ENCODE measurements at places on chromosomes 11 and 22.
A peak's percentile ranks its signal among the peaks of the same experiment; 100 is the strongest.

- no peak for DNase-seq
These were observed 2.4 kb downstream of the FADS1 start for GRCh38 chr11:61814247-61814957.

DNA sequence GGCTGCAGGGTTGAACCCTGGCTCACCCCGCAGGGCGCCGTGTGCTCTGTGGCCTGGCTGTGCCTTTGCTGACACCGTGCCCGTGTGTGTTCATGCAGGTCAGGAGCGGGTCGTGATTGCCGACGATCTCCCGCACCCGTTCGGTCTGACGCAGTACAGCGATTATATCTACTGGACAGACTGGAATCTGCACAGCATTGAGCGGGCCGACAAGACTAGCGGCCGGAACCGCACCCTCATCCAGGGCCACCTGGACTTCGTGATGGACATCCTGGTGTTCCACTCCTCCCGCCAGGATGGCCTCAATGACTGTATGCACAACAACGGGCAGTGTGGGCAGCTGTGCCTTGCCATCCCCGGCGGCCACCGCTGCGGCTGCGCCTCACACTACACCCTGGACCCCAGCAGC is 47.0 kb upstream of the PPP6R3 start:
- DNase-seq: no peak

DNA sequence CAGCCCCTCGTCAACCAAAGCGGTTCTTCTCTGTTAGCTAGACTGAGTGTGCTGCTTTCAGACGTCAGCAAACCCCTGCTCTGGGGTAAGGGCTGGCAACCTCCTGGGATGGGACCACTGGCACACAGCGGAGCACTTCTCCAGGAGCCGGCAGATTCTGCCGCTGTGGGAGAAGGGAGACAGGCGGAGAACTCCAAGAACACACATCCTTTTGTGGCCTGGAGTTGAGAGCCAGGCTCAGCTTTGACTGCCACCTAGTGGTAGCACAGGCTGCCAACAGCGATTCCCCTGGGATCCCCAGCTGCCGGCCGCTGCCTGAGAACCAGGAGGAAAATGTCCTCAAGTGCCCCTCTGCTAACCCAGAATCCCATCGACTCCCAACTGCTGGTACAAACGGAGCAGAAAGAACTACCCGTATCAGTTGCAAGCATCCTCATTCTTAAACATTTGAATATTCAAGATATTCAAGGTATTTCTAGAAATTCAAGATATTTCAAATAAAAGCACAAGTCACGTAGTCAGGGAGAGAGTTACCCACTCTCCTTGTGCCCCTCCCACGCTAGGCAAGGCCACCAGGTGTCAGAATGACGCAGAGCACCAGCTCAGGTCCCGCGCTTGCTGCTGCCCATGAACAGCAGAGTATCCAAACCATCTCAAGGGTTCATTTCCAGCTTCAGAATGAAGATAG is 4.9 kb downstream of the LTO1 start:
- DNase-seq: peak; percentile 33

DNA sequence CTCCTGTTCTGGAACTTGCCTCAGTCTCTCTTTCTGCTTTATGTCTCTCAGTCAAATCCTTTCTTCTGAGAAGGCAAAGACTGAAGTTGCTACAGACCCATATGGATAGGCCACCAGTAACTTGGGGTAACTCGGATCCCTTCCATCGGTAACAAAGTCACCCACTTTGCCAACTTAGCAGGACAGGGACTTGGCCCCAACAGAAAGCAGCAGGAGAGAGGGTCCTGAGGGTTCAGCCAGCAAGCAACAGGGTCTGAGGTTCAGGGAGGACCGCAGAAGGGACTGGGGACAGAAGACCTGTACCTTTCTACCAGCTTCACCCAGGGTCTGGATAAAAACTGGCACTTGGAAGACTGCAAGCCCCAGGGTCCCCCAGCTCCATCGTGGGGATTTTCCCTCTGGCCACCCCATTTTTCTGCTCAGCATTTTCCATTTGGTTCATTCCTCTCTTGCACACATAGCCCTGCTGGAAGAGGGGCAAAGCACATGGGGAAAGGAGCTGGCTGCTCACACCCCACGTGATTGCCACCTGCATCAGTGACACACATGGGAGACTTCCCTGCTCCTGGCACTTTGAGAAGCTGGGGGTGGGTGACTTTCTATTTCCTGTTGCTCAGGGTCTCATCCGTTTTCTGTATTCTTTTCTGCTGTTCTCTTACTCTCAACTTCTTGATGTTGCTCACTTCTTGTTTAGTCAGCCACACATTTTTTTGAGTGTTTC is 34.6 kb upstream of the GNAZ start:
- DNase-seq: no peak

DNA sequence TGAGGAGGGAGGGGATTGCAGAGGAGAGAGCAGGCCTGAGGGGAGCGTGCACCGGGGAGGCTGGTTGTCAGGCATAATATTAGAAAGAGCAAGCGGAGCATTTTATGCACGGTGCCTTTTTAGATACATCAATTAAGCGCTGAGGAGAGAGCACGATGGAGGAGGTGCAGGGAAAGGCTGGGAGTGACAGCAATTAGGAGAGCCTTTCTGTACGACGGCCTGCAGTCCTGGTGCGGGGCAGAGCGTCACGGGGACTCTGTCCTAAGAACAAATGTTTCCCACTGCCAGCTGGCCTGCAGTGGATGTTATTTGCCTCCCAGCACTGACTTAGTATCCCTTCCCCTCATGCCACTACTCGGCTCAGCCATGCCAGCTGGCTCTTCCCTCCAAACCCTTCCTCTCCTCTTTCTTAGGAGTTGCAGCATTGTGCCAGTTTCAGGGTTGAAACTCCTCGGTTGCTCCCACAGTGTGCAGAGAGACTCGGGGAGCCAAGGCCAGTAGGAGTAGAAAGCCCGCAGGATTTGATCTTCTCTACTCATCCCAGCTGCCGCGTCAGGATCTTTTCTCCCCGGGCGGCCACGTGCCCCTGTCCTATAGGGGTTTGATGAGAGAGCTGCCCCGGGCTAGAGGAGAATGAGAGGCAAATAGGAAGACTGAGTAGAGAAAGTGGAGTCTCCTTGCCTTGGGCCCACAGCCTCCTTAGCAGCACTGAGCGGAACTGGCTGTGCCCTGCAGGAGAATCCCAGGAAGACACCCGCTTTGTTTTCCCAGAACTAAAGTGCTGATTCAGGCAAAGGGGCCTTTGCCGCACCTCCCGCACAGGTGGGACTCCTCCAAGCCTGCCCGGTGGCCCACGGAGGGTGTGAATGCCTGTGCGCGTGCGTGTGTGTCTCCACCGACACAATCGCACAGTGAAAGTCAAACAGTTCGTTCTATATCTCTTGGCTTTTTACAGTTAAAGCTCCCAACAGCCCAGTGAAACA is 875.3 kb downstream of the NTM start:
- no peak for DNase-seq

DNA sequence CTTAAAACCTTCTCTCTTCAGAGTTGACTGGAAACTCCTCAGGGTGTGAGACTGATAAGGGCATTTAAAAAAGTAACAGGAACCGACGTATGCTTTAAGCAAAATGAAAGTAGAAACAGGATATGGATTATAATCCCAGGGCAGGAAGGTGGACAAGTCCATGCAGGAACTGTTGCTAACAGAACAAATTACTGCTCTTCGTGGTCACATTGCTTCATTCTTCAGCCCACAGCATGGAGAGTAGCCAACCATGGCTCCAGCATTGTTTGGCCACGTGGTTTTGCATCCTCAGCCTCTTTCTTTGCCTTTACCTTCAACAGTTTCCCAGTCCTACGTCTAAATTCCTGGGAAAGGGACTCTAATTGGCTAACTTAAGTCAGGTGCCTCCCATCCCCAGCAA is 563.1 kb upstream of the ISX start:
- DNase-seq: no peak

DNA sequence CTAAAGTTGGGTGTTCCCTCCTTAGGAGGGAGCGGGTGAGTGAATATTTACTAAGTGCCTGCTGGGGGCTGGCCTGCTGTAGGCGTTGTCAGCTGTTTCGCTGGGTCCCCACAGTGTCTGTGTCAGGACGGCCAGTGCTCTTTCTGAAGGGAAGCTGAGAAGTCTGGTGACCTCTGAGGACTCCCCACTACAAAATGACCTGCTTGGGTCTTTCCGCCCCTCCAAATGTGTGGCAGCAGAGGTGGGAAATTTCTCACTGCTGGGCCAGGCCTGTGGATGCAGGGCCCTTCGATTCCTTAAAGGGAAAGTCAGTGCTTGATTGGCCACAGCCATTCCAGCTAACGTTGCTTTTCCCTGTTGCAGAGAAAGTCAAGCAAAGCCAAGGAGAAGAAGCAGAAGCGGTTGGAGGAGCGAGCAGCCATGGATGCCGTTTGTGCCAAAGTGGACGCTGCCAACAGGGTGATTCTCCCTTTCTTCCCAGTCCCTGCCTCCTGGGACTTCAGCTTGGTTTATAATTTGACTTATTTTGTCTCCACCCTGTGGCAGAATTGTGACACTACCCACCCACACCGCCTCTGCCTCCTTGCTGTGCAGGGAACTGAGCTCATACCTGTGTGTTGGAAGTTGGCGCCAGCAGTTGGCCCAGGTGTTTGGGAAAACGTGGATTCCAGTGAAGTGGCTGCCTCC is 6.8 kb downstream of the NAA40 start:
- DNase-seq: peak; percentile 19

DNA sequence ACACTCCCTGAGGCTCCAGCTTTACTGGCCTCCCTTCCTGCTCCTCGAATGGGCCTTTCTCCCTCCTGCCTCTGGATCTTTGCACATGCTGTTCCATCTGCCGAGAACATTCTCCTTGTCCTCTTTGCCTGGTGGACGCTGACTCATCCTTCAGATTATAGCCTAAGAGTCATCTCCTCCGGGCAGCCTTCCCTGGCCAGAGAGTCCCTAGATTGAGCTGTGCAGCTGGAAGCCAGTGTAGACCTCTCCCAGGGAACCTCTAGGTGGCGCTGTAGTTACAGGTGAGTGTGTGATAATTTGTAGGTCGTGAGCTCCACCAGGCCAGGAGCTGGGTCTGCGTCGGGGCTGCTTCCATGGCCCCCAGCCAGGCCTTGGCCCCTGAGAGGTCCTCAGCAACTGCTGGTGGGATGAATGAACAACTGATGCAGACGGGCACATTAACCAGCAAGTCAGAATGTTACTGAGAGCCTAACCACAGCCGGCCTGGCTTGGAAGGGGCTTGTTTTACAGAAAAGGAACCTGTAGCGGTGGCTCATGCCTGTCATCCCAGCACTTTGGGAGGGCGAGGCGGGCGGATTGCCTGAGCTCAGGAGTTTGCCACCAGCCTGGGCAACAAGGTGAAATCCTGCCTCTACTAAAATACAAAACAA is 8.7 kb downstream of the PNPLA5 start:
- peak; percentile 15 for DNase-seq

DNA sequence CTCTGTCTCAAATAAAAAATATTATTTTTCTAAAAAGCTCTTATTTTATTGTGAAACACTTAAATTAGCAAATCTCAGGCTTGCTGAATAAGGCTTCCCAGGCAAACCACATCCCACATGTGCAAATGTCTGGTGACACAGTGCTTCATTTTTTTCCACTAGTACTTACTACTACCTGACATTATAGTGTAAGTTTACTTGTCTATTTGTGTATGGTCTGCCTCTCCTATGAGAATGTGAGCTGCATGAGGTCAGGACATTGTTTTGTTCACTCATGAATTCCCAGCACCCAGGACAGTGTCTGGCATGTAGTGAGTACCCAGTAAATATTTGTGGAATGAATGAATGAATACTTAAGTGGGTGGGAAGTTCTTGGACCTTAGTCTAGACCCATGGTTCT is 103.1 kb downstream of the PTPRJ start:
- no peak for DNase-seq

DNA sequence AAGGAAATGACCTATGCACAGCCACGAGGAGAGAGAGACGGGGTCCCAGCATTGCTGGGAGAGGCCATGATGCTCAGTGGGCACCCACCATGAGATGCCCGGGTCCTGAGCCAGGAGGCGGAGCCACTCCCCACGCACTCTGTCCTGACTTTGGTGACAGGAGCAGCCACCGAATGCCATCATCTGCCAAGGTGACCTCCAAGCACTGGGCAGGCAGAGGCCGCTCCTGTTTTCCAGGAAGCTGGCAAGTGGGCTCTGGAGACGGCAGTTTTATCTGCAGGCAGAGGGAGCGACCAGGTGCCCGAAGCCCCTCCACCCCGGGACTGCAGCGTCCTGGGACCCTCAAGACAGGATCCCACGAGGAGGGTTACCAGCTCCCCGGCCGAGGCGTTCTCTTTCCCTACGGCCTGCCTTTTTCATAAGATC is 453.9 kb downstream of the BRD1 start:
- no peak for DNase-seq

- no peak for DNase-seq
These were observed 31.8 kb upstream of the RBMXL2 start for GRCh38 chr11:7056828-7057513.

DNA sequence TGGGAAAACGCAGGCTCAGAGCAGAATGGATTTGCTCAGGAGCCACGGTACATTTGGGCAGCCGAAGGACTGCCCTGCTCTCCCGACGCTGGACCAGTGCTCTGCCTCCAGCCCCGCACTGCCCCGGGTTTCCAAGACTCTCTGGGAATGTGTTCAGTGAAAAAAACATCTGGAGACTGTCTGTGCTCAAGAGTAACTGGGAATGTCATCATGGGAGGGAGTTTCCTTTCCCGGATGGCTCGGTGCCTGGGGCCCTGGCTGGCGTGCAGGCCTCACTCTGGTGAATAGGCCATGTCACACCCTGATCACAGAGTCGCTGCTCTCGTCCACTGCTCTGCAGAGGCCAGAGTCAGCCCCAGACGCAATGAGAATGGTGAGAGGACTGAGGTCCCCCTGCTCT is 9.8 kb upstream of the APOL6 start:
- no peak for DNase-seq

DNA sequence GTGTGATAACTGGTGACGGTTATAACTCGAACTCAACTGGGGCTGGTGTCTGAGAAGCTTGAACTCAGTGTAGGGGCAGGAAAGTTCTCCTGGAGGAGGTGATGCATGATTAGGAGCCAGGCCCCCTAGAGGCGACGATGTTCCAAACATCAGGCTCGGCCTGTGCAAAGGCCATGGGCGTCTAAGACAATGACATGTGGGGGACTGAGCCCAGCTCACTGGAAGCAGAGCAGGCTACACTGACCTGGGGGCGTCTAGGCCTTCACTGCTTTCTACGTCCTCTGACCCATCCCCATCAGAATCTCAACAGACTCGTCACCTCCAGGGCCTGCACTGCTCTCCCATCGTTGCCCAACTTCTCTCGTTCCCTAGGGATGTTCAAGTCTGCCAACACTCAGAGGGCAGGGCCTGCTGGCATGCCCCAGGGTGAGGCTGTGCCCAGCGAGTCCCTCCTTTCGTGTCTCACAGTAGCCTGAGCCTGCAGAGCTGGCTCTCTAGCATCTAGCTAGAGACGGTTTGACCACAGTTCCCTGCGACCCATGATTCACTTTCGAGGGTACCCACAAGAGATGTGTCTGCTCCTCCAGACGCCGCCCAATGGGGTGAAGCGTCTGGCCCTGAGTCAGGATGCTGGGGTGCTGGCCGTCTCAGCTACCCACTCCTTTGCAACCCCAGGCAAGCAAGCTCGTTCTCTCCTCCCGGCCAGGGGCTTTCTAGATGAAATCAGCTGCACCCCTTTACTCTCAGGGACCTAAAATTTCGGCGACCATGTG is 1.1 kb upstream of the ATG16L2 start:
- peak; percentile 33 for DNase-seq

DNA sequence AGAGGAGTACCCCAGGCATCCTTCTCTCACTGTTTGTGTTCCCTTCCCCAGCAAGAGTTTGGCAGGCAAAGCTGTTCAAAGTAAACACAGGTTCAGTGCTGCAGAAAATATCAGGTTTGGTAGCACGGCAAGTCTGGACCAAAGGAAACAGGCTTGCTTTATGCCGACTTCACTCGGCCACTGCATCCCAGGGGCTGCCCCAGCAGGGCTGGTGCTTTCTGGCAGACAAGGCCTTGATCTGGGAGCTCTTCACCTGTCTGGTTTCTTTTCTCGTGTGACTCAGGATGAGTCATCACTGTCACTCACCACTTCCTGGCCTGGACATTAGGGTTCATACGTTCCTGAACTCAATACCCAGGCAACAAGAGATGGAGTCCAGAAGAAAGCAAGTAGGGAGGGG is 52.6 kb upstream of the NAV2 start:
- peak; percentile 5 for DNase-seq

Measured in activated T-helper 1 cell treated with Interleukin-2 at 50 U/mL for 16 hours (primary cell).